ENCODE measurements at places on chromosomes 5 and 9. TPM values are rescaled to one million over a fixed set of nuclear protein-coding genes. Genes with fewer than 3 reads are reported as not detected.
A peak's percentile ranks its signal among the peaks of the same experiment; 100 is the strongest.

WNT8A gene
- total RNA-seq: not detected

DEPDC1B gene
- 0.50 TPM for total RNA-seq

NAA35 gene
- total RNA-seq: 25.3 TPM

SLC6A3 gene
- 0.54 TPM for total RNA-seq

EQTN gene
- 1.4 TPM for total RNA-seq

LCNL1 gene
- total RNA-seq: 1.4 TPM

DBH gene
- total RNA-seq: not detected

CDX1 gene
- not detected for total RNA-seq

DNA sequence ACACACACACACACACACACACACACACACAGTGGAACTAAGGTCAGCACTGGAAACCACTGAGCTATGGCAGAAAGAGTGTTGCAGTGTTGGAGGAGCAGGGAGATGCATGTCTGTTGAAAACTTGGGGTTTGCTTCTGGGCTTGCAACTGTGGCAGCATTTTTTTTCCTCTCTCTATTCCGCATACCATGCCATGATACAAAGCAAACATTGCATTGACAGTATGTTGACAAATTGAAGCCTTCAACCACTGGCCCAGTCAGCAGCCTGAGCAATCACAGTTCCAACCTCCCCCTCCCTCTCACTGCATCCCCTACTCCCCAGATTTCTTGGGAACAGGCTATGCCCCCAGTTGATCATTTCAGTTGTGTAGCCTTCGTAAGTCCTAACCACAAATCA, 478.1 kb upstream of the WWC1 start:
- no peak for DNase-seq

- DNase-seq: peak; percentile 66
Observed at GRCh38 chr9:29213417-29214153, 1640.3 kb upstream of the C9orf72 start.

GRCh38 chr9:134629586-134630392, 11.8 kb upstream of the COL5A1 start:
- no peak for DNase-seq

DNA sequence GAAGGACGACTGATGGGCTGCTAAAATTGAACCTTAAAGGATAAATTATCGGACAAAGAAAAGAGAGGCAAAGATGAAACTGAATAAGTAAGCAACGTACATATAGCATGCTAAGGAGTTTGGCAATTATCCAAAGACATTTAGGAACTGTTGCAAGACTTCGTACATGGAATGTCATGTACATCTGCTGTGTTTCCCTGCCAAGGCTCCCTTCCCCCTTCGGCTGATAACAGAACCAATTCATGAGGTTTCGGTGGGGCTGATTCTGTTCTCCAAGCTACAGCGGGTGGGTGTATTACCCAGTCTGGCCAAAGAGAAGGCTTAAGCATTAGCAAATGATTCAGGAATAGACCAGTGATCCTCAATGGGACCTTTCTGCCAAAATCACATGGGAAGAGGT, 190.9 kb upstream of the FREM1 start:
- DNase-seq: no peak

- DNase-seq: no peak
Observed at GRCh38 chr9:92479346-92479745, 3.0 kb downstream of the ASPN start.

DNA sequence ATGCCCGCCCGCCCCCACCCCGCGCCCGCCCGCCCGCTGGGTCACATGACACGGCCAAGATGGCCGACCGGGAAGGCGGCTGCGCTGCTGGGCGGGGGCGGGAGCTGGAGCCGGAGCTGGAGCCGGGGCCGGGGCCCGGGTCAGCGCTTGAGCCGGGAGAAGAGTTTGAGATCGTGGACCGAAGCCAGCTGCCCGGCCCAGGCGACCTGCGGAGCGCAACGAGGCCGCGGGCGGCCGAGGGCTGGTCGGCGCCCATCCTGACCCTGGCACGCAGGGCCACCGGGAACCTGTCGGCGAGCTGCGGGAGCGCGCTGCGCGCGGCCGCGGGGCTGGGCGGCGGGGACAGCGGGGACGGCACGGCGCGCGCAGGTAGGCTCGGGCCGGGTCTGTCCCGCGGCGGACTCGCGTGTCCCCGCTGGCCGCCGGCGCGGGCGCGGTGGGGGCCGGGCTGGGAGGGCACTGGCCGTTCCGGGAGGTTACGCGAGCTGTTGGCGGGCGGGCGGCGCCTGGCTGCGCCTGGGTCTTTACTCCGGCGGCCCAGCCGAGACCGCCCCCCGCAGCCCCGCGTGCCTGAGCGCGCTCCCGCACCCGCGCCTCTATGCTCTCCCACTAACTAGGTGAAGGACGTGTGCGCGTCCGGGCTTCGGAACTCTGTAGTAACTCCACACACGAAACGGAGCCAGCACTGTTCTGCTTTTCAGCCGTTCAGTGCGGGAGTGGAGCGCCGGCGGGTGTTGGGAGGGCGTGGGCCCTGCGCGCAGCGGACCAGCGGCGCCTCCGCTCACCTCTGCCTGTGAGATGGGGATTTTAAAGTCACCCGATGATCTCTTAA, at the start of gene RUFY1:
Gene RUFY1 (plus strand): TSS at position 44 of the 832 bp plus-strand sequence. CDS start 16 bp downstream, at position 60.
- peak; percentile 87 for DNase-seq

GRCh38 chr5:72837524-72838096, 21.1 kb downstream of the TNPO1 start:
- no peak for DNase-seq

DNA sequence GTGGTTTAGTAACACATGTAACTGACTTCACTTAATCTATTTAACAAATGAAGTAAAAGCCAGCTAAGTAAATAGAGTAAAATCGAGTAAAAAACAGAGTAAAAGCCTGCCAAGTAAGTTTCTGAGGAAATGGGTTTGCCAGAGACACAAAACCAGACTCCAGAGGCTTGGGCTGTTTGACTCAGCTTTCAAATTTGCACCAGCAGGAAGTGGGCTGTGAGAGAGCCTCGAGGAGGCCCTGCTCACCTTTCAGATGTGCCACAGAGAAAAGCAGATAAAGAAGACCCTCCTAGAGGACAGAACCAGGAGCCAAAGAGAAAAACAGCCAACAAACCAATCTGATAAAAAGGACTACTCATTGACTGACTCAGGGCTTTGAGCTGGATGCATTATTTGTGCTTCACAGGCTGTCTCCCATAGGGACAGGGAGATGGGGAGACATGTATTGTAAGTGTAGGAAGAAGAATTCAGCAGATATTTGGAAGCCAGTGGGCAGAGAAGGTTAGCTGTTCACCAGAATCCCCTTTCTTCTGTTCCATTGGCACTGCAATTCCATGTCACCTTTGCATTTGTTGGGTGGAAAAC, 14.4 kb upstream of the AMACR start:
- no peak for DNase-seq

DNA sequence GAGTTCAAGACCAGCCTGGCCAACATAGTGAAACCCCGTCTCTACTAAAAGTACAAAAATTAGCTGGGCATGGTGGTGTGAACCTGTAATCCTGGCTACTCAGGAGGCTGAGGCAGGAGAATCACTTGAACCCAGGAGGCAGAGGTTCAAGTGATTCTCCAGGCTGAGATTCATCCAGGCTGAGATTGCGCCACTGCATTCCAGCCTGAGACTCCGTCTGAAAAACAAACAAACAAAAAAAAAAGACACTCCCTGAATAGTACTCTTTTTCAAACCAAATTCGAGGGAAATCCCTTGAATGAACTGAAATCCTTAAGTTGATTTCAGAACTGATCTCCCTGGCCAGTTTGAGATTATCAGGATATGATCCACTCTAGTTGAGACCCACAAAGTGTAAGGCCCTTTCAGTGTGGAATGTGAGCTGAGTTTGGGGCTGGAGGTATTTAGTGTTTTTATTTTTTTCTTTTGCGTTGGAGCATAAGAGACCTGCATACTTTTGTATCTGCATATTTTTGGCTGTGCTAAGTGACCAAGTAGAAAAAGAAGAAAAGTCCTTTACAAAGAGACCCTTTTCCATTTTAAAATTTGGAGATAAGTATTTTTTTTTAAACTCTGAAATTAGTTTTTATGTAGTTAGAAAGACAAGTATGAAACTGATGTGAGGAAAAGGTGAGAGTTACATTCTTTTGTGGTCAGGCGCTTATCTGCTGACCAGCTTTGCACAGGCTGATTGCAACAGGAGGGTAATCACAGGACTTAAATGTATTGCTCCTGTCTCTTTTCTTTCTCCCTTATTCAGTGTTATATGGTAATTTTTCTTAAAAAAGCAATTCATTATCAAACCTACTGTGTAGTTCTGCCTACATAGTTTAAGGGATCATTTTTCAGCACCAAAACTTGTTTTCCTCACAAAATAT, 42.9 kb downstream of the TMEFF1 start:
- DNase-seq: no peak

- no peak for DNase-seq
Observed at GRCh38 chr9:13278023-13278367, 1.5 kb downstream of the MPDZ start.

DNA sequence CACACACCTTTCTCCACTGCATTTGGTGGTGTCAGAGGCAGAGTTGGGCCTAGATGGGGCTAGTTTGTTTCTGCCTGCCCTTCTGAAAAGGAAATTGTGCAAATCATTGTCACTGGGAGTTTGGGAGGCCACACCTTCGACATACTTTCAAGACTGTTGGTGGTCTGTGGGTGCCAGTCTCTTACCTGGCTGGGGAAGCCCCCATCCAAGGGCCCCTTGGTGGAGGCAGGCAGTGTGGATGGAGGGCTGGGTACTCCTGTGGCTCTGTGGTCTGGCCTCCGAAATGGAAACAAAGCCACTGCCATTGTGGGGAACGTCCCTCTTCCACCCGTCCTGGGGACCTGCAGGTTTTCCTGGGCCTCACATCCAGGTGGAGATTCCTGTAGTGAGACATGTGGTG, 10.9 kb upstream of the PHYHD1 start:
- no peak for DNase-seq

- no peak for DNase-seq
Observed at GRCh38 chr5:65556181-65556580, 6.8 kb downstream of the CENPK start.

- DNase-seq: peak; percentile 7
Observed at GRCh38 chr9:123191260-123191659, 77.1 kb downstream of the STRBP start.
